ENCODE measurements at places on chromosomes 11 and 22. TPM values are rescaled to one million over a fixed set of nuclear protein-coding genes. Genes with fewer than 3 reads are reported as not detected.

HEPACAM gene
- total RNA-seq, result not detected

TRPM5 gene
- total RNA-seq, result not detected

ANGPTL5 gene
- total RNA-seq, result not detected

FAM227A gene
- 0.71 TPM for total RNA-seq

OR51I1 gene
- total RNA-seq, result not detected

NLRP14 gene
- total RNA-seq, result 0.21 TPM

TRIM34 gene
- 5.3 TPM for total RNA-seq

UCP3 gene
- 2.9 TPM for total RNA-seq

HBB gene
- total RNA-seq, result not detected

HEPHL1 gene
- not detected for total RNA-seq

DRD2 gene
- total RNA-seq, result not detected

SCN4B gene
- 0.07 TPM for total RNA-seq

RTN4RL2 gene
- total RNA-seq, result 0.23 TPM

KCTD21 gene
- total RNA-seq, result 11.7 TPM

MMP1 gene
- total RNA-seq, result not detected

ATP5MG gene
- total RNA-seq, result 220 TPM

SAA1 gene
- not detected for total RNA-seq

ZNF214 gene
- total RNA-seq, result not detected

PIH1D2 gene
- 0.59 TPM for total RNA-seq

MS4A3 gene
- not detected for total RNA-seq

IGLL1 gene
- total RNA-seq, result not detected

PLCB3 gene
- 16.6 TPM for total RNA-seq

EXPH5 gene
- total RNA-seq, result 0.91 TPM

TRIM49 gene
- not detected for total RNA-seq

MOB2 gene
- 23.5 TPM for total RNA-seq

TIMM10 gene
- 108 TPM for total RNA-seq

OR10A2 gene
- total RNA-seq, result not detected

MMP7 gene
- total RNA-seq, result not detected

ALX4 gene
- not detected for total RNA-seq

PPARA gene
- total RNA-seq, result 13.0 TPM

MMP27 gene
- not detected for total RNA-seq

OR5M3 gene
- not detected for total RNA-seq

SMC1B gene
- 0.59 TPM for total RNA-seq

YPEL1 gene
- total RNA-seq, result 1.3 TPM

POLD3 gene
- total RNA-seq, result 53.5 TPM

OR4A5 gene
- not detected for total RNA-seq

MUC5AC gene
- total RNA-seq, result not detected

IGLL5 gene
- not detected for total RNA-seq

CARNS1 gene
- 0.83 TPM for total RNA-seq

UBQLNL gene
- total RNA-seq, result not detected

NAV2 gene
- 0.28 TPM for total RNA-seq

DDTL gene
- 5.0 TPM for total RNA-seq

BAIAP2L2 gene
- 0.45 TPM for total RNA-seq

SLC5A4 gene
- total RNA-seq, result not detected

FAM83F gene
- 0.23 TPM for total RNA-seq

Measured in activated CD4-positive, alpha-beta T cell treated with anti-CD3 and anti-CD28 coated beads, Interleukin-2, amount 10 ng/mL, durations not matched to agents 24 days and 14 days (primary cell).